ENCODE measurements at places on chromosomes 11 and 22.

GRCh38 chr11:71154261-71154805 lies 98.0 kb downstream of the SHANK2 start:
- no peak for DNase-seq

GRCh38 chr22:25021976-25022711 lies 69.6 kb downstream of the KIAA1671 start:
- no peak for DNase-seq

DNA sequence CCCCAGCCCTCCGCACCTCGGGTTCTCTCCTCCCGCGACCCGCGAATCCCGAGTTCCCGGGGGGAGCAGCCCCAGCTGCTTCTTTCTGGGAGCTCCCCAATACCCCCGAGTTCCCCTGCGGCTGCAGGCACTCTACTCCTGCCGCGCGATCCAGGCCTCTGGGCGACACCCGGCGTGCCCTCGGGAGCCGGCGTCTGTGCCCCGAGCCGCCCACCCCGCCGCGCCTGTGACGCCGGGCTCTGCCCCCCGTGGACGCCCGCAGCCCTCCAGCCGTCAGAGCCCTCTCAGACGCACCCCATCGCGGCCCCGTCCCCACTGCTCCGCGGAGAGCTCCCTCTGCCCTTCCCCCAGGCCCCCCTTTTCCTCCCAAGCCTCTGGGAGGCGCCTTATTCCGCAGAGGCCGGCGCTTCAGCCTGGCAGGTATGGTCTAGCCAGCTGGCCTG lies 422 bp downstream of the GLB1L2 start:
- peak; percentile 30 for DNase-seq

DNA sequence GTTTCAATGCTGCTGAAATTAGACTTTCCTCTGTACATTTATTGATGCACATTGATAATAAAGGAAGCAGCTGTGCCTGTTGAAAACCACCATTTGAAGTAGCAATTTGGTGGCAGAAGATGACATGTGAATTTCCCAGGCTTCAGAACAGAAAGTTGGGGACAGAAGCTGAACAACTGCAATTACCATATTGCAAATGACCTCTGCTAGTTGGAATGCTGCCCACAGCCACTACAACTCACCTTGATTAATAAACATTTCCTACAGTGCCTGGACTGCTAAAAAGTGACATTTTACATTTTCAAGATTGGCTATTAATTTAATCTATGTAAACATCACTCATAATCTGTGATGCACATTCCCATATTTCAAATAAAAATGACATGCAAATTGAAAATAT lies 208.6 kb downstream of the LUZP2 start:
- no peak for DNase-seq
